ENCODE measurements at places on chromosomes 13 and 19. TPM values are rescaled to one million over a fixed set of nuclear protein-coding genes. Genes with fewer than 3 reads are reported as not detected.

DNA sequence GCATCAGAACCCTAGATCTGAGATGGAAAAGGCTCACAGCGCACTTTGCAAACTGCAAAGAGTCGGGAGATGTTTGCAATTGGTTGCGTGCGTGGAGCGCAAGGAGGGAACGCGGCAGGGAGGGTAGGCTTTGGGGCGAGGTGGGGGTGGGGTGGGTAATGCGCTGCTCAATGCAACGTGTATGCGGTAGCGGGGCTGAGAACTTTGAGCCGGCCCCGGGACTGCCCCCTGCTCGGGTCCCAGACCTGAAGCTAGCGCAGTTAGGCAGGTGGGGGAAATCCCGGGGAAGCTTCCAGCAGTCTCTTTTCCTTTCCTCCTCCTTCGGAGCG lies 971 bp downstream of the FOSB start:
- DNase-seq = no peak

DNA sequence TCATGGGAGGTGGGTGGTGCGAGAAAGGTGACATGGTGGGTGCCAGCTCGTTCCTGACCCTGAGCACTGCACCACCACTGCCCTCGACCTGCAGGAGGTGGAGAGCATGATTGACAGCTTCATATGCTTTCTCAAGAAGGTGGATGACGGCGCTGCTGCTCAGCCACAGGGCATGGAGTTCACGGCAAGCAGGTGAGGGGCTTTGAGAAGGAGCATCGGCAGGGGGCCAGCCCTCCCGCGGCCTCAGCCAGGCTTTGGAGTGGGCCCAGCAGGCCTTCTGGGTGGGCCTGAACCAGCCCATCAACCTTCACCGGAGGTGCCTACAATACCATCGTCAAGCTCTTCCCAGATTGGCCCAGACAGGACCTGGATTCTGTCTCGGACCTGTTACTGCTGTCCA lies 18.9 kb upstream of the ZNF14 start:
- no peak for DNase-seq

GRCh38 chr19:28420811-28421550 lies 792.0 kb downstream of the UQCRFS1 start:
- DNase-seq = no peak

GRCh38 chr19:38851622-38852230 lies 1.9 kb upstream of the HNRNPL start:
- DNase-seq = no peak

GRCh38 chr19:42531313-42531712 lies 3.0 kb upstream of the CEACAM1 start:
- DNase-seq = no peak

DNA sequence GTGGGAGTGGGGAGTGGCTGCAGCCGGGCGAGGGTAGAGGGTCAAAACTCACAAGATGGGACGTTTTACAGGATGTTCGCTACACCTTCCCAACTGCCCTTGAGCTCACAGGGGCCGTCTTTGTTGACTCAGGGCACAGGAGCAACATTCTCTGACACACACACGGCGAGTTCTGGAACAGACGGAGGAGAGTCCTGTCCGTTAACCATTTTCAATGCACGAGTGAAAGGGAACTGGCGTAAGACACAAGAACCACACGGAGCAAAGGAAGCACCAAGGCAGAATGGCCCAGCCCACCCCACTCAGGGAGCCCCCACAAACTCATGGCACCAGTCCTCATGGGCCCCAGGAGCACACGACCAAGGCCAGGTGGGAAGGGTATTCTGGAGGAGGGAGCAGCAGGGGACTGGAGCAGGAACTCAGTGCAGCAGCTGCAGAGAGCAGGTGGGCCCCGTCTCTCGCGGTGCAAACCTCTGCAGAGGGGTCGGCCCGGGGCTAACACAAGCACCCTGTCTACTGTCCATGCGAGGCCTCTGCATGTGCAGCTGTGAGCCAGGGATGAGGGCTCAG lies 37.9 kb upstream of the ISYNA1 start:
- no peak for DNase-seq

Gene KLHL1
- not detected for total RNA-seq

Gene CGB2
- total RNA-seq = not detected

Gene ACER1
- total RNA-seq = not detected

Gene ZNF568
- total RNA-seq = 4.3 TPM
